ENCODE measurements at places on chromosomes 12 and 14.

- no peak for ATAC-seq
Measured at GRCh38 chr12:106480251-106480650, 102.6 kb upstream of the RFX4 start.

GRCh38 chr14:38481952-38482678 is 226.2 kb upstream of the CLEC14A start:
- ATAC-seq = no peak

GRCh38 chr12:66774929-66775328 is 96.1 kb upstream of the GRIP1 start:
- no peak for ATAC-seq

DNA sequence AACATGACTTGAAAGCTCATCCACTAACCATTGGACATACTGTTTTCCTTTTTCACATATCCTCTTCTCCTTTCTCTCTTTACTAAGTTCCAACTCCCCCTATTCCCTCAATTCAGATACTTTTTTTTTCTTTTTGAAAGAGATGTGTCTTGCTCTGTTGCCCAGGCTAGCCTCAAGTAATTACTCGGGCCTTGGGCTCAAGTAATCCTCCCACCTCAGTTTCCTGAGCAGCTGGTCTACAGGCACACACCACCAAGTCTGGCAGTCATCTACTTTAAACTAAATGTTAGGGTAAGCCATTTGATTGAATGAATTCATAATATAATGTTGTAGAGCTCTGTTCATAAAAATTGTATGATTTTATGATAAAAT is 15.5 kb downstream of the LEMD3 start:
- ATAC-seq = no peak
